ENCODE measurements at places on chromosomes 7 and 10.

DNA sequence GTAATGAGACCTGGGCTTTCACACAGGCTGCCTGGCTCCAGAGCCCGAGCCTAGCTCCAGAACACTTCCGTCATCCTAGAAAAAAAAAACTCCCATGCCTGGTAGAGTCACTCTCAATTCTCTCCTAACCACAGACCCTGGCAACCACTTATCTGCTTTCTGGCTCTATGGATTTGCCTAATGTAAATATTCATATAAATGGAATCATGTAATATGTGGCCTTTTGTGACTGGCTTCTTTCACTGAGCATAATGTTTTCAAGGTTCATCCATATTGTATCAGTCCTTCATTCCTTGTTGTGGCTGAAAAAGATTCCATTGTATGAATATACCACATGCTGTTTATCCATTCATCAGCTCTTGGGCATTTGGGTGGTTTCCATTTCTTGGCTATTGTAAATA, 167.7 kb upstream of the MKLN1 start:
- no peak for DNase-seq

DNA sequence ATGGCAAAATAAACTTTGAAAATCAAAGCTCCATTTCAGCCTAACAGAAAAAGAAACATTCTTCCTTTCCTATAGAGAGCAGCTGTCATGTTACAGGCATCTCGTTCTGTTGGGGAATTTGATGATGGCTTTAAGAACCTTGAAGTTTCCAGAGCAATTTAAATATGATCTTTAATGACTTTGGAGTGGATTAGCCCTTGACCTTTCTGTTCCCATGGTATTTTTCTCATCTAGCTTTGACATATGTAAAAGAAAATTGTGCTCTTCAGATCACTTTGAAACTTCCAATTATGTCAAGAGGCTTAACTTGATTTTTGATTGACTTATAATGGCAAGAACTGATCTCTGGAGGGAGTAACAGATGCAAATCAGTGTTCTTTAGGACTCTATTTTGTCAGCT, 157.6 kb upstream of the SEMA3E start:
- DNase-seq = no peak

GRCh38 chr7:51308265-51308664, 8.3 kb downstream of the COBL start:
- DNase-seq = no peak

GRCh38 chr7:20532890-20533289, 82.6 kb upstream of the ABCB5 start:
- no peak for DNase-seq

DNA sequence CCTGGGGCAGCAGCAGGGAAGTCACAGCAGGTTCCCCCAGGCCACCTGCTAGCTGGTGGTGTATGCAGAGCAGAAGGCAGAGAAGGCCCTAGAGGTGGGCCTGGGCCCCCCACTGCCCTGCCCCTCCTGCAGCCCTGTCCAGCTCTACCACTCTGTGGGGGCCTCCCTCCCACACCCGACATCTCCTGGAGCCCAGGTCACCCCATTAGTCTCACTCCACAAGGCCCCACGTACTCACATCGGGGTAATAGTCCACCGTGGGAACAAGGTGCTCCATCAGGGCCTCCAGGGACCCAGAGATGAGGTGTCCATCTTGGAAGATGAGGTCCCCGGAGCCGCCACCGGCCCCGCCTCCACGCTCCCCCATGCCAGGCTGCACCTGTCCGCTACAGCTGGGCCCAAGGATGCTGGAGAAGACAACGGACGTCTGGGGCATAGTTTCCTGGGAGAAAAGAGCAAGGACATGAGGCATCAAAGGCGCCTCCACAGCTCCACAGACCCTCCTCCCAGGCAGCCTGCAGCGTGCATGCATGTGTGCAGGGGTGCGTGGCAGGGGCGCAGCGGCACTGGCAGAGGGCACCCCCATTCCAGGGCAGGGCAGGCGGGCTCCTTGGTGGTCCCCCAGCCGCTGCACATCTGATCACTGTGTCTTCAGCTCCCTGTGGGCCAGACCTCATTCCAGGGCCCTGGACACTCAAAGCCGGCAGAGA, 61.0 kb downstream of the RASGEF1A start:
- DNase-seq = no peak

- DNase-seq = no peak
These were observed 35.2 kb downstream of the COL26A1 start for GRCh38 chr7:101397770-101398324.

- no peak for DNase-seq
These were observed 25.5 kb downstream of the JAZF1 start for GRCh38 chr7:28155019-28155660.

GRCh38 chr7:92297736-92298135, 52.0 kb downstream of the ANKIB1 start:
- no peak for DNase-seq

GRCh38 chr7:117010375-117011133, 57.3 kb downstream of the ST7 start:
- no peak for DNase-seq
